ENCODE measurements at places on chromosomes 4 and X.

DNA sequence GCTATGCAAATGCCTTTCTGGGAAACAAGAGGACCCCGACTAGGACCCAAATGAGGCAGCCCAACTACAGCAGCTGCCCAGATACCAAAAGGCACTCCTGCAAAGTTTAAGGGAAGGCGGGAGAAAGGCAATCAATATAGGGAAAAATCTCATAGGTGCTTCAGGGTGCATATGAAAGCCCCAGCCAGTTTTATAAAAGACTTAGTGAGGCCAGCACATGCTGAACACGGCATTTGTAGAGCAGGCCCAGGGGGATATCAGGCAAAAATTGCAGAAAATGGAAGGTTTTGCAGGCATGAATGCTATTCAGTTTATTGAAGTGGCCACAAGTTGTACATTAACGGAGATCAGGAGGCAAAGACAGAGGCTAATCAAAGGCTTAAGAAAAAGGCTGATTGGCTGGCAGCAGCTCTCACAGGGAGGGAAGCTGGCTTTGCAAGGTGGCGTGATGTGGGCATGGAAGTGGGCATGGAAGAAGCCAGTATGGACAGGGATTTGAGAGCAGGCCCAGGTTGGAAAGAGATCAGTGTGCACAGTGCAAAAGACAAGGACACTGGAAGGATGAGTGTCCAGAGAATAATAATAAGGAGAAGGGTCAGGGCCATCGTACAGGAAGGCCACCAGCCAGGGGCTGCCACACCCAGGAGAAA lies 37.7 kb upstream of the UGT2B7 start:
- DNase-seq, result no peak

GRCh38 chr4:72283357-72283756 lies 251.6 kb downstream of the NPFFR2 start:
- DNase-seq, result no peak

- DNase-seq, result no peak
Measured at GRCh38 chrX:69968950-69969349, 80.8 kb downstream of the AWAT2 start.

DNA sequence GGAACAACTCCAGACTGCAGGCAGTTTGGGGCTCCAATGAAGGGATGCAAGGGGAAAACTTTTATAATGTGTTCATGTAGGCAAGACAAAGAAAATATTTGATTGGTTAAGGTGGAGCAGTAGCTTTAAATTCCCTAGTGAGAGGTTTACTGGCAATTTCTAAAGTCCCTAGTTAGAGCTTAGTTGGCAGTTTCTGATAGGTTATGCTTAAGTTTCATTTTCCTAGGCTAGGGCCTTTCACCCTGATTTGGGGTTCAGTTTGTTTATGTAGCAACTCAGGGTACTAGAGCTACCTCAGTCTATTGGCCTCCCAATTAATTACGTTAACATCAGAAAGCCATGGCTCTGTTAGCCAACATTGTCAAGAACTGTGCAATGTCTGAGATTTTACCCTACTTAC lies 14.6 kb downstream of the BBS12 start:
- no peak for DNase-seq

- DNase-seq, result no peak
Measured at GRCh38 chr4:163744861-163745260, 250.4 kb downstream of the TMA16 start.

- no peak for DNase-seq
Measured at GRCh38 chr4:73166212-73166611, 92.4 kb downstream of the ANKRD17 start.

DNA sequence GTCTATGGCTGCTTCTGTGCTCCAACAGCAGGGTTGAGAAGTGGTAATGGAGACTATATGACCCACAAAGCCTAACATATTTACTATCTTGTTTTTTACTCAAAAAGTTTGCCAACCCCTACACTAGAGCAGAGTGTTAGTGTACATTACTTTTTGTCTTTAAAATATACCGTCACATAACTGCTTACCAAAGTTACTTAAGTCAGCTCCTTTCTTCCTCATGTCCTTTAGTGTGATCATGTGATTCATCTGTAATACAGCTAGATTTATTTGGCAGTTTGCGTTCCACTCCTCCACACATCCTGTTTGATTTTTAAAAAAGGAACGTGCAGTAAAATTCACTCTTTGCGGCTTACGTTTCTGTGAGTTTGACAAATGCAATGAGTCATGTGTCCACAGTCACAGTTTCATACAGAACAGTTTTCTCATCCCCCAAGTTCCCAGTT lies 162.4 kb upstream of the GPRIN3 start:
- DNase-seq, result peak; percentile 70

DNA sequence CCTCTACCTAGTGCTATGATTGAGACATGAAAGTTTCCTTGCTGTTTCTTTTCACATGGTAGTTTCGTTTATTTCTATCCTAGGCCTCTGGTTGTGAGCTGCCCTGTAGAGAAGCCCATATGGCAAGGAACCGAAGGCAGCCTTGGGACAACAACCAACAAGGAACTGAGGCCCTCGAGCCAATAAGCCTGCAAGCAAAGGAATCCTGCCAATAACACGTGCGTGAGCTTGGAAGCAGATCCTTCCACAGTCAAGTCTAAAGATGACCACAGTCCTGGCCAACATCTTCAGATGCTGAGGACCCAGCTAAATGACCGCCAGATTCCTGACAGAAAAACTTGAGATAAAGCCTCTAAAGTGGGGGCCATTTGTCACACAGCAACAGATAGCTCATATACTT lies 100.4 kb upstream of the FAM9B start:
- DNase-seq, result no peak

DNA sequence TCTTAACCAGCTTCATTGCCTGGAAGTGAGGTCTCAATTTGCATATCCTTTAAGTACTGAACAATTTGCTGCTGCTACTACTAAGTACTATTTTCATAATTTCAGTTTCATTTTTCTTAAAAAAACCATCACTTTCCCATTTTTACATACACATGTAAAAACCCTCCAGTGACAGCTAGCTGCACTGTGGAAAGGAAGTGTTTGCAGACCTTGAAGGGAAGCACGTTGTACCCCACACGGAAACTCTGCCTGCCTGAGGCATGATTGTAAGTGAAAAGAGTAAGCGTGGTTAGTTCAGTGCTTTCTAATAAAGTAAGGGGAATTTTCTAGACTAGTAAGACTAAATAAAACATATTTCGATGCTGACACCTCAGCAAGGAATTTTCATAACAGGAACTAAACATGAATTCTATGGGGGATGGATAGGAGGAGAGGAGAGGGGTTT lies 103.6 kb downstream of the RAPGEF2 start:
- no peak for DNase-seq

GRCh38 chr4:120964596-120964995 lies 42.1 kb upstream of the PRDM5 start:
- no peak for DNase-seq

DNA sequence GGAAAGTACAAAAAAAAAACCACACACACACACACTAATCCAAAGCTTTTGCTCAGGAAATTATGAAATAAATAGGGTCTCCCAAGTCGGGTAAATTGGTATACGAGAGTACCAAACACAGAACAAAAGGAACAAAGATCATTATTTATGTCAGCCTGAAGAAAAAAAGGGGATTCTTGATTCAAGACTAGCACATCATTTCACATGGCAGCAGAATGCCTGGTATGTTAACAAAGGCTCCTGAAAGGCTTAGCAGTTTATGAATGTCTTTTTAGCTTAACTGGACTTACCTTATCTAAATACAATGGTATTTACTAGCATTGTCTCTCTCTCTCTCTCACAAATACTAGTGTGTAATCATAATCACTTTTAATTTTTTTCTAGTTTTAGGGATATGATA lies 11.3 kb downstream of the RAP2C start:
- no peak for DNase-seq

- no peak for DNase-seq
Measured at GRCh38 chr4:130165381-130165780, 1069.4 kb downstream of the C4orf33 start.

DNA sequence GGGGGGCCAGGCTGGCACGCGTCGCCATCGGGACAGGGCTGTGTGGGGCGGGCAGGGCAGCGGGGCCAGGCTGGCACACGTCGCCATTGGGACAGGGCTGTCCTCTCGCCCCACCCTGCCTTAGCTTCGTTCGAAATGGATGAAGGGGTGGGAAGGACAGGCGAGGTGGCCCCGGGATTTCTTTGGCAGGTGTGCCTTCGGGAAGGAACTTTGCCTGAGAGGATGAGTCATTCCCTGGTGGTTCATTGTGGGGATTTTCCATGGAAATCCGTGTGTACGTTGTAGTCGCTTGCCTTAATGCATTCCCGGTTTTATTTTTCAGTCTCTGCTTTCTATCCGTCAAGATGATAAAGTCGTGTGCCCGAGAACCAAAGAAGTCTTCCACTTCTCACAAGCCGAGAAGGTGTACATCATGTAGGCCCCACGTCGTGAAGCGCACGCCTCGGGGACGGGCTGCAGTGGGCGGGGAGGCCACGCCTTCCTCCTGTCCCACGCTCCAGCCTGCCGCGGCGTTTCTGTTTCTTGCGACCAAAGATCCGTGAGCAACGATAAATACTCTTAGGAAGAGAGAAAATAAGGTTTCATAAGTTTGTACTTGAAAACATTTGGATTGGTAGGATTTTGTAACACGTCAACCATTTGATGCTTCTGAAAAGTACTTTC lies 8.1 kb upstream of the UVSSA start:
- DNase-seq, result no peak

- no peak for DNase-seq
Measured at GRCh38 chr4:186422296-186422695, 133.1 kb downstream of the MTNR1A start.

DNA sequence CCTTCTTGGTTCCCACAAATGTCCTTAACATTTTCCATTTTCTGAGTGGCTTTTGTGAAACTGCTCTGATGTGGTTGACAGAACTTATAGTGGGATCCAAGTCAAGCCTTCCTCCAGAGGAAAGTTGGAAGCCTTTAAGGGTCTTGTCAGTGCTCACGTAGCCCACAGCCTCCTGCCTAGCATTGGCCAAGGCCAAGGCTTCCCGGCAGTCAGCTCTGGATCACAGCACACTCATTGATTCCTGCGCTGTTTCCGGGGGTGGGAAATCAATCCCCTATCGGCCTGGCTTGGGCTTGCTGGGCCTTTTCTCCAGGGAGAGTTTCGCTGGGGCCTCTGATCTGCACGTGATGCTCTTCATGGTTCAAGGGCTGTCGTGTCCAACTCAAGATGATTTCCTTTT lies 76.1 kb downstream of the SLC9A6 start:
- DNase-seq, result no peak

- DNase-seq, result peak; percentile 31
Measured at GRCh38 chrX:108224727-108225621, 133.4 kb downstream of the ATG4A start.

GRCh38 chr4:3108211-3108610 lies 33.7 kb downstream of the HTT start:
- no peak for DNase-seq

GRCh38 chr4:168200685-168201084 lies 108.3 kb downstream of the ANXA10 start:
- no peak for DNase-seq

GRCh38 chrX:130741584-130741983 lies 161.4 kb downstream of the ENOX2 start:
- DNase-seq, result no peak

- DNase-seq, result no peak
Measured at GRCh38 chr4:159145992-159146330, 43.1 kb downstream of the RAPGEF2 start.

GRCh38 chr4:24796620-24797019 lies 1.2 kb downstream of the SOD3 start:
- no peak for DNase-seq

- DNase-seq, result no peak
Measured at GRCh38 chrX:23745786-23746185, 2.7 kb upstream of the ACOT9 start.

- DNase-seq, result no peak
Measured at GRCh38 chr4:150006197-150006596, 72.0 kb upstream of the DCLK2 start.

DNA sequence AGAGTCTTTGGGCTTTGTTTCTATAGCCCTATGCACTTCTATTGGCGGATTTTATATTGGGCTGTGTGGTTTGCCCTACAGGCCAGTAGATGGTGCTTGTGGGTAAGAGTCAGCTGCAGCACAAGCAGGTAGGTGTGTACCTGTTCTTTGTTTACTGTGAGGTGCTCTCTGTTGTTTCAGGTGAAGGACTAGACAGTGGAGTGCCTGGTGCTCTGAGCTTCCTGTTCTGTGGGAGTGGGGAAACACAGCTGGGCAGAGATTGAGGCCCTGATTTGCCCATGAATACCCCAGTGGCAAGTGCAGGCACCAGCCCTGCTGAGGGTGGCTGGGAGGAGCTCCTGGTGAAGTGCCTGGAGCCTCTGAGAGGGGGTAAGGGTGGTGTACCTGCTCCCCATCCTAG lies 26.3 kb upstream of the UCP1 start:
- no peak for DNase-seq

DNA sequence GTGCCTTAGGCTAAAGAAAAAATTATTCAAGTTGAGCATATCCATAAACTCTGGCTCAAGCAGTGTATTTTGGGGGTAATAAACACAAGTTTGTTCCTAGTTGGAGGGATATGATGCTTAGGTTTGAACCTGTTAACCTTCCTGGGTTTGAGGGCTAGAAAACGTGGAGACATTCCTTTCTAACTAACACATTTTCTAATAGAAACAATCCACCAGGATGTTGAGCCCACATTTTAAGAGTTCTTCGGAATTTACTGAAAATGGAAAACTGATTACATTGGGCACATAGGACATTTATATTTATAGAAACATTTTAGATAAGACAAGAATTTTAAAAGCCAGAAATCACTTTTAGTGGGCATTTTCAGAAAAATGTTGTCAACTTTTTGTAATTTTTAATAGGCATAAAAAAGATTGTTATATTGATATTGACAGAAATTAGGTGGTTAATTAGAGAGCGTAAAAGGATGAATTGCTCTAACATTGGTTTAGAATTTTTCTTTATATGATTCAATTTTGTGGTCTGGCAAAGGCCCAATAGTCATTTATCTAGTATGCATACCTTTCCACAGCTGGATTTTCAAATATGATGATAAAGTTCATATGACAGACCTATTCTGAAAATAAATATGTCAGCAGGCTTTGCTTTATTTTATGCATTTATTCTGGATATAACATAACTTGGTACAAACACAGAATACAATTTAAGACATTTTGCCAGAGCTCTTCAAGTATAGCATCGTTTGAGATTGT lies 49.2 kb downstream of the CEP44 start:
- no peak for DNase-seq

GRCh38 chr4:40812386-40812785 lies 62.6 kb downstream of the NSUN7 start:
- no peak for DNase-seq

- no peak for DNase-seq
Measured at GRCh38 chr4:81622474-81623184, 150.9 kb upstream of the RASGEF1B start.

- no peak for DNase-seq
Measured at GRCh38 chr4:55706541-55706940, 70.4 kb upstream of the NMU start.

DNA sequence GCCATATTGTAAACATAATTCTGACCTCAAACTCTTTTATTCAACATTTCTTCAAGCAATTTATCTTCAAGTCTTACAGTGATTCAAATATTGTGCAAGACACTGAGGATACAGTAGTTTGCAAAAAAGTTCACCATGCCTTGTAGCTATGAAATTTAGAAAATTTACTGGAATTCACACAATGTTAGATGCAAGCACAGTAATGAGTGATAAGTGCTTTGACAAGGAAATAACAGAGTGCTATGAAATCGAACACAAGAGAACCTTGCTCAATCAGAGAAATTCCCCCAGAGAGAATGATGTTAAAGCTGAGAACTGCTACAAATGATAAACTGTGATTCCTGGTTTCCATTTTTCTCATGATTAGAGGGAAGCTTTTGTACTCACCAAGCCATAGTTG lies 952.9 kb downstream of the FAT4 start:
- peak; percentile 9 for DNase-seq

- peak; percentile 64 for DNase-seq
Measured at GRCh38 chr4:56630876-56631666, 50.0 kb downstream of the HOPX start.

- DNase-seq, result no peak
Measured at GRCh38 chrX:28589046-28589445, 1.8 kb downstream of the IL1RAPL1 start.
